SW 1271 (cell line): ENCODE measurements at places on chromosomes 2 and 18.

DNA sequence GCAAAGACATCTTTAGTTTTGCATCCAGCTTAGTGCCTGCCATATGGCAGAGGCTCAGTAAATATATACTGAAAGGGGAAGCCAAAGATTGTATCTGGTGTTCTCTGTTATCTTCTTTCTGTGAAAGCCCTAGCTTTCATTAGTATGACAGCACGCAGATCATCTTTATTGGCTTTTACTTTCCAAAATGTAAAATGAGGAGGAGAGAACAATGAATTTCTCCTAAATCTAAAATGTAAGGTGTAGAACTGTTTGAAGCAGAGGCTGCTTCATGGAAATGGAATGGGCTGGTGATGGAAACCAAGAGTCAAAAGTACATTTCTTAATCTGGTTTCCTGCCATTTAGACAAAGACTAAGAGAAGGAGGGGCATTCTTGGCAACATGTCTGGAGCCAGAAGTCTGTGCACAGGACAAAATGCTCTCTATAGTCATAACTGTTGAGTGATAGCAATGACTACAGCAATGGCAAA, 1029.9 kb upstream of the PIK3C3 start:
- DNase-seq, result no peak

GRCh38 chr2:3451169-3451568, 68.2 kb downstream of the ADI1 start:
- DNase-seq, result no peak

DNA sequence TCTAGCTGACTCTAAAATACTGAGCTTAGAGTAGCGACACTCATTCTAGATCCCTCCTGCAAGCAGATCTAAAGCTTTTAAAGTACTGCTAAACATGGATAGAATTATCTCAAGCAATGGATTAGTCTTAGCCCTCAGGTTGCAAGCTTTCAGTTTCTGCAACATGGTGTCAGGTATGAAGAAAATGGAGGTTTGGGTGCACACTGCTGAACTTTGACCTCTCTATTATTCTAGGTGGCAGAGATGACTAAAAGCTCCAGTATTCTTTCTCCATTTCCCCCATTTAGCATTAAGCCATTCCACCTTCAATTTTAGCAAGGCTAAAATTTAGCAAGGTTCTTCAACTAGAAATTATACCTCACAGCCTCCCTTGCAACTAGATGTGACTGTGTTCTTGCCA, 117.0 kb downstream of the CACNB4 start:
- DNase-seq, result no peak

GRCh38 chr2:233061591-233062450, 1.7 kb downstream of the INPP5D start:
- no peak for DNase-seq

GRCh38 chr2:17309741-17310339, 208.4 kb downstream of the RAD51AP2 start:
- DNase-seq, result peak; percentile 38

DNA sequence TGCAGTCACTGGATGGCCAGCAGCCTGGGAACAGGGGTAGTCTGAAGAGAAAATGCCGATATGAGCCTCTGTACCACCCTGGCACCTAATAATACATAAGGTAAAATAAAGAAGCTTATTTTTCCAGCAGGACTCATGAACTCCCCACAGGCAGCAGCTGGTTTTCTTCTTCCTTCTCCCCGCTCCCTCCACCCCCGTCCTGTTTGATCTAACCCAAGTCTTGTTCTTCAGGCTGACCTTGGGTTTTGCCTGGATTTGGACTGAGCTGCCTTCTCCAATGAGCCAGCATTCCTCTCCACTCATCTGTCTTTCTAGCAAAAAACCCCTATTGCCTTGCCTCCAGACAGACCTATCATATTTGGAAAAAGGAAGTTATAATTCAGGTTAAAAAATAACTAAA, 111.8 kb downstream of the CELF4 start:
- no peak for DNase-seq

DNA sequence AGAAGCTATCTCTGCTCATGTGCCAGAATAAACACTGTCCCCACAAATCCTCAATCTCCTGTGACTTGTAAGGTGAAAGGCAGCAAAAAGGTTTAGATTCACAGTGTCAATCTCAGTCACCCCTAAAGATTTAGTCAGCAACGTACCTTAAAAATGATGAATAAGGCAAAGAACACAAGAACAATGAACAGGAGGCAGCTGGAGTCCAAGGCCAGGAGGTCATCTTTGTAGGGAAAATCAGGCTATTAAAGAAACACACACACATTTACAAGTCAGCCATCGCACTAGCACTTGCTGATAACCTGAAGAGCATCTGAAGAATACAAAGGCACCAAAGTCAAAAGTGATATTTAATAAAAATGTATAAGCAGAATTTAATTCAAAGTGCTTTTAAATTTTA, 16.6 kb downstream of the LAPTM4A start:
- no peak for DNase-seq

DNA sequence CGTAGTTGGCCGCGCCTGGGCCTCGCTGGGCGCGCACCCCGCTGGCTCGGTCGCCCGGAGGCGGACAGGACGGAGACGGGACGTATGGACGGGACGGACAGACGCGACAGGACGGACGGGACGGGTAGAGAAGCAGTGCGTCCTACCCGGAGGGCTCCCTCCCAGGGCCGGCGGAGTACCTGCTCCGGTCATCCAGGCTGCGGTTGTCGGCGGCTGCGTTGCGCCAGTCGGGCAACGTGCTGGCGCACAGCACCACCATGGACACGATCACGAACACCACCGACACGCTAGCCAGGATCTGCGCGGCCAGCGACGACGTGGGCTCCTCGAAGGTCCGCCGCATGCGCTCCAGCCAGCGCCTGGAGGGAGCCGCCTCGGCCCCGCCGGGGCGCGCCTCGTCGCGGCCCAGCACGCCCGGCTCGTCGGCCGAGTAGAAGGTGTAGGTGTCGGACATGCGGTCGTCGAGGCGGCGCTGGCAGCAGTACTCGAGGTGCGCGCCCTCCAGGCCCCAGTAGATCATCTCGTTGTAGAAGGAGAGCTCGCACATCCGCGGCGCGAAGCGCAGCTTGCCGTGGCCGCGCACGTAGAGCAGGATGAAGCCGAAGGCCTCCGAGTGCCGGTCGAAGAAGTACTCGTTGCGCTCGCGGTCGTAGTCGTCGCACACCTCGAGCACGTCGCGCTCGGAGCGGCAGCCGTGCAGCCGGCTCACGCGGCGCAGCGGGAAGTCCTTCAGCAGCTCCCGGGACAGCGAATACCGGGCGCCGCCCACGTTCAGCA, 903 bp downstream of the KCNG3 start:
- no peak for DNase-seq

DNA sequence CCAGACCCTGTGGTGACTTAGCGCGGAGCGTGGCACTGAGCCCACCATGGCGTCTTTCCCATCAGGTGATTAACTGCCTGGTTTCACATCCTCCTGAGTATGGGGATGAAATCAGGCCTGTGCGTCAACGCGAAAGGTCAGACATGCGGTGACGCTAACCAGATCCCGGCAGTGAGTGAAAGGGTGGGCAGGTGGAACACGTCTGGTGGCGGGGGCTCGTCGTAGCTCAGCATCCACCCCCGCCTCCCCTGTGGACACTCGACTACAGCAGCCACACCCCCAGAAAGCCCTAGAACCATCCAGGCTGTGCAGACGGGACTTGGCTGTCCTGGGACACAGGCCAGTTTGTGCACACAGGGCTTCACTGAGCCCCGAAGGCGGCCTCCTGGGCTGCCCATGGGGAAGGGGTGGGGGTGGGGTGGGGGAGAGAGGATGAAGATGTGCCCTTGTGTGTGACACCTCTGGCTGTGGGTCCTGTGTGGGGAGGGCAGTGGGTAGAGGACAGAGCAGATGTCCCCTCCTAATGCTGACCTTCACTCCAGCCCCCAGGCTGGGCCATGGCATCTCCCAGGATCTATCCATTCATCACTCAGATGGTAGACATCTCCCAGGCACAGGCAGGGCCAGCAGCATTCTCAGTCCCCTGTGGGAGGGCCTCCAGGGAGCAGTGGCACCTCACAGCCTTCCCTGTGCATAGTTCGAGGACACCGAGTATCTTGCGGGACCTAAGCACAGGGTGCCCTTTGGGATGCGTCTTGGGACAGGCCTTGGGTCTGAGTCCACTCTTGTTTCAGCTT, 27.5 kb downstream of the RAMP1 start:
- DNase-seq, result no peak

DNA sequence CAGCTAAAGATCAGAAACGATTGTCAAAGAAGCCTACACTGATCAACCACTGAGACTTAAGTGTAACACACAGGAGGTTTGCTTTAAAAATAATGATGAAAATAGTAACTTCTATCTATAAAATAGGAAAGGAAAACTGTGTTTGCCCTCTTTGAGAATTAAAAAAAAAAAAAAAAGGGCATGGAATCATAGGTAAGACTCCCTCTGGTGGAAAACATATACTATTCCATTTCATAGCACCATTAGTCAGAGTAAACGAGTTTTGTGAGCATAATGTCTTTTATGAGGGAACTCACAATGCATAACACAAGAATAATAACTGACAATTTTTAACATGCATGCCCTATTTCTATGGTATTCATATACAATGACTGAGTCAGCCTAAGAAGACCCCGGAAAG, 36.3 kb downstream of the SLC35F5 start:
- peak; percentile 66 for DNase-seq

- DNase-seq, result no peak
Measured at GRCh38 chr2:45781464-45781811, 130.0 kb downstream of the PRKCE start.

GRCh38 chr2:178819147-178819875, 12.1 kb upstream of the TTN start:
- DNase-seq, result no peak

DNA sequence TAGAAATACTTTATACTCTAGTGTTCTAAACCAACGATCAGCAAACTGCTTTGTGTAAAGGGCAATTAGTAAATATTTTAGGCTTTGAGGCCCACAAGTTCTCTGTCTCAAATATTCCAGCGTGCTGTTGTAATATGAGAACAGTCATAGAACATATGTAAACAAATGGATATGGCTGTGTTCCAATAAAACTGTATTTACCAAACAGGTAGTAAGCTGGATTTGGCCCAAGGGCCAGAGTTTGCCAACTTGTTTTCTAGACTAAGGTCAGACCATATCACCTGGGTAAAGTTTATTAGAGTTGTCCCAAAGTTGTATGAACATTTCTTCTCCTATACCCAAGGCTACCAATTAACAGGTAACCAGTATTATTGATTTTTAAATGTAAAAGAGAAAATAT, 303.2 kb upstream of the MC4R start:
- no peak for DNase-seq

GRCh38 chr2:216731465-216731864, 36.1 kb upstream of the IGFBP5 start:
- no peak for DNase-seq

- no peak for DNase-seq
Measured at GRCh38 chr2:64745562-64745961, 91.8 kb upstream of the SERTAD2 start.

DNA sequence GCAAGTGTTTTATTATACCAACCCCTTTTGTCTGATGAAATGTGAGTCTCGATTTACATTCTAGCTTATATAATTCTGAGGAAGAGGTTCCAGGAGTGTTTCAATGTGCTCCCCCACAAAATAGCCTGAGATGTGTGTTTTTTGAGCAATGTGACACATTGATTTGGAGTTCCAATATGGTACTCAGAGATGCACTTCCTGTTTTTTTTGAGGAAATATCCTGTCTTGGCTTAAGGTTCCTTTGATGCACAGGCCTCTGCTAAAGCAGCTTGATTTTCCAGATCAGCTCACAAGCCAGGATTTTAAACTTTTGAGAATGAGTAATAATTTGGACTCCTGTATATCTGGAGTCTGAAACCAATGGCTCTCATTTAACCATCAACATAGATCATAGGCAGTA, 221.4 kb downstream of the ACTR3 start:
- no peak for DNase-seq

DNA sequence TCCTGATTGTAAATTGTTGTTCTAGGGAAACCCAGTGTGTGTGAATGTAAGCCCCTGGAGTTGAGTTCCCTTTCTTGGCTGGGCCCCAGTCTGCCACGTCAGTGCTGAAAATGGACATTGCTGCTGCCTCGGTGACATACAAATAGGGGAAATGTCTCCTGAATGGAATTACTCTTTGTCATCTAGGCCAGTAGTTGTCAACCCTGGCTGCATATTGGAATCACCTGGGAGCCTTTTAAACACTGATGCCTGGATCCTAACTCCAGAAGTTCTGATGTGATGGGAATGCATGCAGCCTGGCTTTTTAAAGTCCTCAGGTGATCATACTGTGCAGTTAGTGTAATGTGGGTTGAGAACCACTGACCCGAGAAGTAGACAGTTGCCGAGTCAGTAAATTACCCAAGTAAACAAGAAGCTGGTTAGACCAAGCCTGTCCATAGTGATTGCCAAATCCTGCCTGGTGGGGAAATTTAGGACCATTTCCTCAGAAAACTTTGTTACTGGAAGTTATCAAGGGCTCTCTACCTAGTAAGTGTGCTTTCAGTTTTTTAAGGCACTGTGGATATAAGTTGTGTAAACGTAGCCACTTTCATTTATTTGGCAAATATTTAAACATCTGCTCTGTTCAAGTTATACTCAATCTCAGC, 27.6 kb upstream of the IL1R1 start:
- no peak for DNase-seq

- DNase-seq, result no peak
Measured at GRCh38 chr2:128594953-128595677, 276.4 kb upstream of the HS6ST1 start.

GRCh38 chr18:75339936-75340605, 87.4 kb downstream of the SMIM21 start:
- no peak for DNase-seq

GRCh38 chr2:20600756-20601325, 50.1 kb downstream of the HS1BP3 start:
- peak; percentile 40 for DNase-seq

DNA sequence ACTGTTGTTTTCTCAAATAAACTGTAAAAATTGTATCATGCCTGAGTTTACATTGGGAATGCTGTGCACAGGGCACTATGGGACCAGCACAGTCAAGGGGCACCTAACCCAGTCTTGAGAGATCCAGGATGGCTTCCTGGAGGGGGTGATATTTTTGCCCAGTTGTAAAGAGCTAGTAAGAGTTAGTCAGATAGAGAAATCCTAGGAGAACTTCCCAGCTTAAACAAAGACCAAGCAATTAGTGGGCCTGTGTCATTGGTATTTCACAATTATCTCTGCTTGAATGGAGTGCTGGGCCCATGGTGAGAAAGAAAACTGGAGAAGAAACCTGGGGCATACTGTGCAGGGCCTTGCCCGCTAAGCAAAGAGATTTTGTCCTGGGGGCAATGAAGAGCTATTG, 12.2 kb downstream of the XDH start:
- DNase-seq, result no peak
